ENCODE measurements at places on chromosomes 3 and 15. TPM values are rescaled to one million over a fixed set of nuclear protein-coding genes. Genes with fewer than 3 reads are reported as not detected.

GRCh38 chr3:27310688-27311087 lies 58.5 kb downstream of the NEK10 start:
- DNase-seq: no peak

- DNase-seq: no peak
These were observed 797 bp downstream of the PAQR9 start for GRCh38 chr3:142962520-142963233.

- no peak for DNase-seq
These were observed 37.5 kb upstream of the SEC13 start for GRCh38 chr3:10358309-10358980.

- DNase-seq: no peak
These were observed 456.2 kb upstream of the THBS1 start for GRCh38 chr15:39124553-39125171.

DNA sequence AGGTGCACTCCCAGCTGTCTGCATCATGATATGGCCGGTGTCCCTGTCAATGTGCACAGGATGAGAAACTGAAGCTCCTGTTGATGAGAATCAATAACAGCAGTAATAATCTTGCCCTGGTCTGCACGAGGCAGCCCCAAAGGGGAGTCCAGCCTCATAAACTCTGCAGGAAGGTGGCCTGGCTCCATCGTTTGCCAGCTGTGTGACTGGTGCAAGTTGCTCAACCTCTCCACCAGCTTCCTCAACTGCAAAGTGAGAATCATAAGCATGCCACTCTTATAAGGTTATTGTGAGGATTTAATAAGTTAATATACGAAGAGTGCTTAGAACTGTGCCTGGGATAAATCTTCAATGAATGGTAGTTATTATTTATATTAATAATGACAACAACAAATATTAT lies 203.4 kb upstream of the HES1 start:
- DNase-seq: no peak

DNA sequence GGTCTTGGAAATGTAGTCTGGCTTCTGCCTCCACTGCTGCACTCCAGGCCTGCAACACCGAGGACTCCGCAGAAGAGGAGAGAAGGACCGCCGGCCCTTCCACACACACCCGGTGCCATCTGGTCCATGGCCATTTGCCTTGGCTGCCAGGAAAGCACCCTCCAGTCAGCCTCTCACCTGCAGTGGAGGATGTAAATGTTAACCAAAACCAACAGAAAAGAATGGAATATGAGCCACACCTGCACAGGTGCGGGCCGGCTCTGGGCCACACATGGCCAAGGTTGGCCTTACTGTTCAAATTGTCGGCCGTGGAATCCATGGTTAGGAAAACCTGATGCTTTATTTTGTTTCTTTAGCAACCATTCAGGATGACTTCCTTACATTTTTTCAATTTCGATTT lies 178.3 kb upstream of the C2CD4B start:
- DNase-seq: no peak

DNA sequence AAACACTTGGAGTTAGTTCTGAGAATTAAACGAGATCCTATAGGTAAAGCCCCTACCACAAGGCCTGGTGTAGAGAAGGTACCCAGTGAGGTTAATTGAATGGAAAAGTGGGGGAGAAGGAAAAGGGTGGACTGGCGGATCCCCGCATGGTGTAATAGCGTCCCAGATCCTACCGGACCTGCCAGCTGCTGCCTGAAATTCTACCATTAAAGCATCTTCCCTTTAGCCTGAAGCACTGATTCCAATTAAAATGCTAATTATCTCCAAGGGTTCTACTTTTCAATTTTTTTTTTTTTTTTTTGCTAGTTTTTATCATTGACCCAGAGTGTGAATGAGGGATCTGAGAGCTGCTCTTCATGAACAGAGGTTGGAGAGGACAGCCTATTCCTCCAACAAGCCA lies 237.9 kb downstream of the TLE3 start:
- DNase-seq: no peak

The PLSCR2 gene
- total RNA-seq: not detected
